ENCODE measurements at places on chromosomes 5 and 9.

DNA sequence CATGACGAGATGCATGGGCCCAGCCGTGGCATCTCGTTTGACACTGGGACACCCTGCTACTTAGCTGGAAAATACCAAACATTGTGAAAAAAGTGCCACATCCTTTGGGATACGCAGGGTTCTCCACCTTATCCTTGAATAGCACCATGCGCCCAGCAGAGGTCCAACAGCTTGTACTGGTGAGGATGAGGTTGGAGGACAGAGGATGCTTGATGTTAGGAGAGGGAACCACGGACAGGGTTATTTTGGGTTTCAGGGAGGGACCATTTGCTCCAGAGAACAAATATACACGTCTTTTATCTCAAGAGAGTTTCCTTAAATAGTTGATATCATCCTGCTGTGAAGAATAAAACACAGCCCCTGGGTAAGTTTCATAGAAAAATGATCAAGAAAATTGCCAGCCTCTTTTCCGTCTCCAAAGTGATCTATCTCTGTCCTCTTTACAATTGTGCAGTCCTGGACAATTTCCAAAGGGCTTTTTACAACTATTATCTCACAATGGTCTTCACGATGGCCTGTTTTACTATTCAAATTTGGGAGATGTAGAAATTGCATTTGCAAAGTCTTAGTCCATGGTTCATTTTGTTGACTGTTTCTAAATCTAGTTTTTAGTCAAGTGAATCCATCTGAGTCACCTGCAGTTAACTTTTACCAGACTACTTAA lies 19.9 kb upstream of the FRRS1L start:
- peak; percentile 57 for DNase-seq

DNA sequence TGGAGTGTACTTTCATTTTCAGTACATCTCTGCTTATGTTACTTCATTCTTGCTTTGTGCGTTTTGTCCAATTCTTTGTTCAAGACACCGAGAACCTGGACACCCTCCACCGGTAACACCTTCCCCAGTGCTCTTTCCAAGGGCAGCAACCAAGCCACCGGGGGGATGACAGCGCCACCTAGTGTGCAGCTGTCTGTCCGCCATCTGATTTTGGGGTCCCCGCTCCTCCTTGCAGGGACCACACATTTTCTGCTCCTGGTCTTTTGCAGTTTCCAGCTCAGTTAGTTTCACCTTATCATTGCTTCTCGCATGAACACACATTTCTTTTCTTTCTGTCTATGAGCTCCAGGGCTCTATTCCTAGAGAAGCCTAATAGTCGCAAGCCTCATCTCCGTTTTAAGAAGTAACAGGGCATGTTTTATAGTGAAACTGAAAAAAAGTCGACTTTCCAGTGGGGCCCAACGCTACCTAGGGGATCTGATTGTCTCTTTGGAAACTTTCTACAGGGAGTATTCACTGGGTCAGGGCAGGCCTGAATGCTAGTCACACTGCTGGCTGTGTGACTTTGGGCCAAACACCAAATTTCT lies 152.1 kb downstream of the FSTL4 start:
- peak; percentile 5 for DNase-seq

DNA sequence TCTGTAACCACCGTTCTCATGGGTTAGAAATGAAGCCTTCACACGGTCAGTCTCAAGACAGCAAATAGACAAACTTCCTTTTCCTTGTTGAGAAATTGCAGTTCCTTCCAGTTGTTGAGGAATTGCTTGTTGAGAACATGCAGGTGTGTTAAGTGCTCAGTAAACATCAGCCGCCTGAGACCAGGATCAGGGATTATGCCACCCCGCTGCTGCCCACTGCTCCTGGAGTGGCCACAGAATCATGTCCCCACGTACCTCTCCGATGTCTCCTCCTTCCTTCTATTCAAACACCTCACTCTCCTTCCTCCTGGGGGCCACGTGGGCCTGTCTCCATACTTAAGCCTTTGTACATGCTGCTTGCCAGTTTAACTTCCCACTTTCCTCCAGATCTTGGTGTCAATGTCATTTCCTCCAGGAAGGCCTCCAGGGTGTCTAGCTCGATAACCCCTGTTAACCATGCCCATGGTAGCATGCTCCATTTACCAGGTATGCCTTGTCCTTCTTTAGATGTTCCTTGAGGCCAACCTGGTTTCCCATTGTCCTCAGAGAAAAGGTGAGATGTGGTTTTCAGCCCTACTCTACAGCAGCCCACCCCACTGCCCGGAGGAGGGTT lies 33.8 kb upstream of the RPL26L1 start:
- no peak for DNase-seq

DNA sequence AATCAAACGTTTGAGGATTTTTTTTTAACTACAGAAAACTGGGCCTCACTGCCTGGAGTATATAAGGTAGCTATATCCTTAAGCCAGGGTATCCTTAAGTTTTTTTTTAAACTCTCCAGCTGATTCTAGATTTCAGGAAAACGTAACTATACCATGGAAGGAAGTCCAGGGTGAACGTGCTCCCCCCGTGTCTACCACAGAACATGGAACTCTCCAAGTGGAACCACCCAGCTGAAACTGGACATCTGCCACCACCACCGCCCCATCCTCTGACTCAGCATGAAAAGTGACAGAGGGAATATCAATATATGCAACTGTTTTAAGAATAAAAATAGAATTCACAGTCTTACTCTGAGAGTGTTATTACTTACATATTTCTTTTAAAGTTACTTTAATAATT lies 61.3 kb downstream of the DROSHA start:
- no peak for DNase-seq

GRCh38 chr5:163915481-163915961 lies 410.1 kb downstream of the MAT2B start:
- no peak for DNase-seq

Data from NCI-H345 (cell line).